ENCODE measurements at places on chromosomes 3 and 15. TPM values are rescaled to one million over a fixed set of nuclear protein-coding genes. Genes with fewer than 3 reads are reported as not detected.

Gene GOLGA8T
- polyA plus RNA-seq, result not detected

Gene RARB
- polyA plus RNA-seq, result 58.1 TPM

Gene CDCP1
- 0.89 TPM for polyA plus RNA-seq

DNA sequence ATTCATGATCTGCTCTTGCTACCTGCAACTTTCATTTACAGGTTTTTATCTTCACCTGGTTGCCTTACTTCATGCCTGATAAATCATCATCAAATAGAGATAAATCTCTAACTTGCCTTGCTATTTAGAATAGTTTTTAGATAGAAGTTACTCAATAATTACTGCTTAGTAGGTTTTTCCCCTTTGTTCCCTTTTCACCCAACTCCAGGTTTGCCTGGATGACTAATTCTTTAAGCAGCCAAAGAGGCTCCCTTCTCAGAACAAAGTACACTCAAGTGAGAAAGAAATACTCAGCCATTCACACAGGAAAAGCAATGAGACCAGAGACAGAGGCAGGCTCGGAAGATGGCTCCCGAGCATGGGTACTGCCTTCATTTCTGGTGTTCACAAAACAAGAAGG, 268.1 kb upstream of the CRBN start:
- DNase-seq, result no peak

DNA sequence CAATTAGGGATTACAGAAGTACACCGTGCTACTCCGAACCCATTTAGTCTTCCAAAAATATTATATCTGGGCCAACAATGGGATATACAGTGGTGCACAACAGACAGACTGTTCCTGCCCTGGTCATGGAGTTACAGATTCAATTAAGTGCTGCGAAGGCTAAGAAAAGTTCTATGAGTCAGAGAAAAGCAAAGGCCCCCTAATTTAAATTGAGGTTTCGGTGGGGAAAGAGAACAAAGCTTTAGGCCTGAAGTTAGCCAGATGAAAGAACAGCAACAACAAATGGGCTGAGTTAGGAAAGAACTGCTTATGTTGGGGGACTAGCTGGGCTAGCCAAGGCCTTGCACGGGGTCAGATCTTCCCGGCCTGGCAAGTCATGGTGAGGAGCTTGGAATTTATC, 131.8 kb downstream of the MDFIC2 start:
- no peak for DNase-seq

DNA sequence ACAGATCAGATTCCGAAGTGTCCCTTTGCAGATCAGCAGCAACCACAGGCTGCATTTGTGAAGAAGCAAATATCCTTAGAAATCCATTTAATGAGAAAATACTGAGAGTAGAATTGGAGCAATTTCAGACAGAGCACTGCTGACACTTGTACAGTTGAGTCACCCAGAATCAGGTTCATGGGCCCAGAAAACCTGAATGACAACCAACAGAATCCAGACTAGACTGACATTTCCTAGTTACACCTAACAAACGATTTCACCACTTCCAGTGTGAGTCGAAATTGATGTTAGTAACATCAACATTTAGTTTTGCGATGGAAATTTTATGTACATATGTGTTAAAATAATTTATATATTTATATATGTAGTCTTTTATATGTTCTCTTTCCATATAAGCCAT, 16.8 kb downstream of the GABRR3 start:
- DNase-seq, result no peak

- no peak for DNase-seq
Measured at GRCh38 chr3:127801731-127802313, 20.5 kb downstream of the MGLL start.

DNA sequence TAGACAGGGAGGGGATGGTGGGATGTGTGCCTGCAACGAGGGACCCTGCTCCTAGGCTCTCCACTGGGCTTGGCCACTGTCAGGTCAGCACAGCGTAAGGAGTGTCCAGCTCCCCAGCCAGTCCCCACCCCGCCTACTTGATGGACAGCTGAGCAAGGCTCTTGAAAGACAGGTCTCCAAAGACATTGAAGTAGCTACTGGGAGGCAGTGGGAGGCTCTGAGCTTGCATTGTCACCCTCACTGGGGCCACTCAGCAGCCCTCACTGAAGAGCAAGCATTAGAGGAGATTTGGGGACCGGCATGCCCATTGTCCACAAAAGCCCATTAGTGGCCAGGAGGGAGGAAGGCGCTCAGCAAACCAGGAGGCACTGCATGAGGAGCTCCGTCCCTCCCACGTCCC, 146.5 kb downstream of the MEGF11 start:
- DNase-seq, result no peak

DNA sequence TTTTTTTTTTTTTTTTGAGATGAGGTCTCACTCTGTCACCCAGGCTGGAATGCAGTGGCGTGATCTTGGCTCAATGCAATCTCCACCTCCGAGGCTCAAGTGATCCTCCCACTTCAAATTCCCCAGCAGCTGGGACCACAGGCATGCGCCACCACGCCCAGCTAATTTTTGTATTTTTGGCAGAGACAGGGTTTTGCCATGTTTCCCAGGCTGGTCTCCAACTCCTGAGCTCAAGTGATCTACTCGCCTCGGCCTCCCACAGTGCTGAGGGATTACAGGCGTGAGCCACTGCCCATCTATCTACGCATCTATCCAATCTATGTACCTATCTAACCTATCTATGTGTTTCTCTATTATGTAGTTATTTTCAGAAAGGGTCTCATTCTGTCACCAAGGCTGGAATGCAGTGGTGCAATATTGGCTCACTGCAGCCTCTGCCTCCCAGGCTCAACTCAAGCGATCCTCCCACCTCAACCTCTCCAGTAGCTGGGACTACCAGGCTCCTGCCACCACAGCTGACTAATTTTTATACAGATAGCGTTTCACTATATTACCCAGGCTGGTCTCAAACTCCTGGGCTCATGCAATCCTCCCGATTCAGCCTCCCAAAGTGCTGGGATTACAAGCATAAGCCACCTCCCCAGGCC, 20.2 kb upstream of the GPX1 start:
- no peak for DNase-seq

GRCh38 chr3:20316238-20316637, 130.2 kb upstream of the SGO1 start:
- DNase-seq, result no peak

All from right renal cortex interstitium (tissue), 3 donors.